PC-3 (cell line): ENCODE measurements at places on chromosomes 6 and 20. TPM values are rescaled to one million over a fixed set of nuclear protein-coding genes. Genes with fewer than 3 reads are reported as not detected.

- DNase-seq: no peak
Measured at GRCh38 chr20:21303872-21304586, 898 bp downstream of the XRN2 start.

GRCh38 chr6:57158658-57159057, 13.5 kb upstream of the BAG2 start:
- DNase-seq: peak; percentile 50

Gene HDGFL1
- total RNA-seq: not detected in 2 replicates

Gene SMIM28
- not detected in 2 replicates for total RNA-seq
